ENCODE measurements at places on chromosomes 2 and 18. TPM values are rescaled to one million over a fixed set of nuclear protein-coding genes. Genes with fewer than 3 reads are reported as not detected.

The PDCD1 gene
- total RNA-seq: 0.15 TPM

The TRIM54 gene
- 0.17 TPM for total RNA-seq

The DCAF17 gene
- 25.0 TPM for total RNA-seq

The RESP18 gene
- total RNA-seq: not detected

The POTEI gene
- total RNA-seq: not detected

The EN1 gene
- not detected for total RNA-seq

The AFG3L2 gene
- total RNA-seq: 44.8 TPM

The CTAGE1 gene
- total RNA-seq: not detected

The RFTN2 gene
- under 0.01 TPM for total RNA-seq

The KCNG2 gene
- total RNA-seq: not detected

The CD8B gene
- not detected for total RNA-seq

The SATB2 gene
- total RNA-seq: 2.3 TPM

The NAT8 gene
- total RNA-seq: 0.69 TPM

The INHBB gene
- total RNA-seq: 0.52 TPM

The DSG1 gene
- total RNA-seq: not detected

DNA sequence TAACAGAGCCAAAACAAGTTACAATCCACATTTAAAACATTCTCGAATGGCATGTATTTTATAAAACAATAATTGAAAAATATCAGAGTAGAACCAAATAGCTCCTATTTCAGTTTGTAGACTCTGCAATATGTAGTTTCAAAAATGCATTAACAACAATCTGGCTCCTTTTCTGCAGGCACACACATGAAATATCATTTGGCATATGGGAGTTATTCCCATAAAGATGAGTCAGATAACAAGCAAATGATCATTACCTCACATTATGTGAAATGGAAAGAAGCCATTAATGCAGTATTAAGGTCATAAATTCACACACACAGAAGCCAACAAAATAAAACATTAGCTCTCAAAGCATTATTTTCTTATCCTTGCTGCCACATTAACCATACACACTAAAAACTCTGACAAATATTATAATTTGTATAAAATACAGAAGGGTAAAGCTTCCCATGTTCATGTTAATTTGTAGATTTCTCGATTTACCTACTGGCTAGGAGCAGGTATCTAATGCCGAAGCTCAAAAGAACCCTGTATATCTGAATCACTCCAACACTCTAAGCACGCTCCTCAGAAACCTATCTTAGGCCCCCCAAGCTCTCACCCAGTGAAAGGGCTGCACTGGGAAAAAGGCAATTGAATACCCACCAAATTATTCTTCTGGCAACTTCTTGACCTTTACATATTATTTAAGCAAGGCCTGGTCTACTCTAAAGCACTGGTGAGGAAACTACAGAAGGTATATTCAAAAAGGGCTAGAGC lies 13.8 kb downstream of the NBAS start:
- no peak for DNase-seq

DNA sequence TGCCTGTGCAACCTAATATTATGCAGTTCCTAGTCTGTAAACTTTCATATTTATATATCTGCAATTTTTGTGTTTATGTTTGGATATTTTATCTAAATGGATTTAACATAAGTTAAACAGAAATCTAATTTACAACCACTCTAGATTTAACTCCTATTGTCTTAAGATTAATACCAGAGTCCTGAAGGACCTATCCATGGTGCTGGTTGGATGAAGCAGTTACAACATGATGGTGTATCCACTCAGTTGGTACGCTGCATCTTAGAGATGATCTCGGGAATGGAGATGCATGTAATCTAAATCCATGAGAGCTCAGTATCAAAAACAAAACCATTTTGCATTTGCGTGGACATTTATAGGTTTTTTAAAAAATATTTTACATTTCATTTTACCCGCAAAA lies 745.9 kb upstream of the SLC8A1 start:
- DNase-seq: peak; percentile 41

GRCh38 chr2:219250049-219250781 lies 2.8 kb upstream of the TUBA4B start:
- DNase-seq: no peak

- DNase-seq: no peak
These were observed 55.9 kb downstream of the ARHGAP28 start for GRCh38 chr18:6785411-6785810.

DNA sequence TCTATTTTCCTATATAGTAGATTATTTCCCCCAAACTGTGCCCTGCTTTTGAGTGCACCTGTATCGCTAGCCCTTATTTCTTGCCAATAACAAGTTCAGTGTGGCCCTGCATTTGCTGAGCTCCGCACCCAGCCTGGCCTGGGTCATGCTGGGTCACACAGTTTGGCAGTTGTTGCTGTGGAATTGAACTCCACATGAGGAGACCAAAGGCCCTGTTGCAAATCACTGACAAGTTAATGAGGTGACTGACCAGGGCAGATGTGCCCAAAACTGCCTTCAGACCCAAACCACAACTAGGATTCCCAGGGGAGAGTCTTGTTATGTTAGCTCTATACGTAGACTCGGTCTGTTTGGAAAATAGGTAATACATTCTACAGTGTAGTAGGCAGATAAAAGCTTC lies 31.0 kb downstream of the COL4A4 start:
- DNase-seq: no peak

GRCh38 chr2:239152916-239153305 lies 247.9 kb downstream of the HDAC4 start:
- no peak for DNase-seq

GRCh38 chr2:137959166-137959565 lies 5.1 kb upstream of the HNMT start:
- no peak for DNase-seq

DNA sequence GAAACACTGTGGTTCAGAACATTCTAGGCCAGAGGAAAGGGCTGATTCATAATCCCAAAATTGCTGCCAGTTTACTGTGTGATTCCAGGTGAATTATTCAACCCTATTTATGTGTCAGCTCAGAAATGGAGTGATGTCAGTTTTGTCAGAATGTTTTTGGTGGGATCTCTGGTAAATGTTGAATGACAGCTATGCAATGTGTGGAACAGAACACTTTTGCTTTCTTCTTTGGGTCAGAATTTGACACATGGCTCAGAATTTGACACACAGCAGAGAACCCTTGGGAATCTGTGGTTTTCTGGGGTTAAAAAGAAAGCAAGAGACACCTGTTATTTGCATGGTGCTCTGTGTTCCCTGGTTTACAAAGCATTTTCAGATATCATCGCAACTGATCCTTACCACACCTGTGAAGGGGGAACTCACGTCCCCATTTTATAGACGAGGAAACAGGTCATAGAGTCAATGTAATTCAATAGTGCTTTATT lies 1.6 kb upstream of the MTA3 start:
- DNase-seq: peak; percentile 24

GRCh38 chr18:4101009-4101408 lies 354.1 kb downstream of the DLGAP1 start:
- DNase-seq: no peak

DNA sequence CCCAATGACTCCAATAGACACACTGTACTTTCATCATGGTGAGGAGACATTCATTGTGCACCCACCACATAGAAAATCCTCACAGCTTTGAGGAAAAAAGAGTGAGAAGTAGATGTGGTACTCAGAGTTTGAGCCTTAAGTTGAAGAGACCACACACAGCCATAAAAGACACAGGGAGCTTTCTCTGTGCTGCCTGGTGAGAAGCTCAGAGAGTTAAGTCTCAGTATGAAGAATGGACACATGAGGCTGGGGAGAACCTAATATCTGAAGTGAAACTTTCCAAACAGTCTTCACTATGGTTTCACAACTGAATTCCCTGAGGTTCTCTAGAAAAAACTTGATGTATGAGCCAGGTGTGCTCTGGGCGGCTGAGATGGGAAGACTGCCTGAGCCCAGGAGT lies 237.9 kb downstream of the NBAS start:
- DNase-seq: no peak

DNA sequence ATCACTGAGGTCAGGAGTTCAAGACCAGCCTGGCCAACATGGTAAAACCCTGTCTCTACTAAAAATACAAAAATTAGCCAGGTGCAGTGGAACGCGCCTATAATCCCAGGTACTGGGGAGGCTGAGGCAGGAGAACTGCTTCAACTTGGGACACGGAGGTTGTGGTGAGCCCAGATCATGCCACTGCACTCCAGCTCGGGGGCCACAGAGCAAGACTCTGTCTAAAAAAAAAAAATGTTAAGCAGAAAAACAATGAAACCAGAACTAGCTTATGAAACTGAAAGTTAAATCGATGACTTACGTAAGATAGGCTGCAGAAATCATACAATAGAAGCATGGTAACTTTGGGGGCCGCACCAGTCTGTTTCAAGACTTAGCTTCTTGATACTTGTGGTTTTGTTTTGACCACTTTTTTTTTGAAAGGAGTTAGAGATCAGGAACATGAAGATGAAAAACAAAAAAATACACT lies 6.2 kb upstream of the GPR155 start:
- DNase-seq: no peak

DNA sequence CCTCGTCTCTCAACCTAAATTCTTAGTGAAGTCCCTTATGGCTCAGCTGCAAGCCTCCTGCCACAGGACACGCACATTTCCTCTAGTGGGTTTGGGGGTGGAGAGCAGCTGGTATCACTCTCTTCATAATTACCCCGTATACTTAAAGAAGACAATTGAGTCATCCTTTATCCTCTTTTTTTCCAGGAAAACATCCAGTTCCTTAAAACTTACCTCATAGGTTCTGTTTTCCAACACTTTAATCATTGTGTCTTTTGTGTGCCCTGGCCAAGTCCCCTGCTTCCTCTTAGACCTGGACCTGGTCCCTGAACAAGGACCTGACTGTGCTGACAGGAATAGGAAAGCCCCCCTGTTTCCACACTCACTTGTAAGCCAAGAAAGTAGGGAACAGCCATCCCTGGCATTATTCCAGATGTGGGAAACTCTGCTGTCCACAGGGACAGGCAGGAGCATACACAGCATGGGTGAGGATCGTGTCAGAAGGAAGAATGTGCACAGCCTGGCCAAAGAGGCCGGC lies 42.3 kb upstream of the MYO1B start:
- no peak for DNase-seq

GRCh38 chr18:44852818-44853217 lies 172.1 kb downstream of the SETBP1 start:
- peak; percentile 18 for DNase-seq

GRCh38 chr2:40428439-40428838 lies 23.5 kb downstream of the SLC8A1 start:
- DNase-seq: no peak

DNA sequence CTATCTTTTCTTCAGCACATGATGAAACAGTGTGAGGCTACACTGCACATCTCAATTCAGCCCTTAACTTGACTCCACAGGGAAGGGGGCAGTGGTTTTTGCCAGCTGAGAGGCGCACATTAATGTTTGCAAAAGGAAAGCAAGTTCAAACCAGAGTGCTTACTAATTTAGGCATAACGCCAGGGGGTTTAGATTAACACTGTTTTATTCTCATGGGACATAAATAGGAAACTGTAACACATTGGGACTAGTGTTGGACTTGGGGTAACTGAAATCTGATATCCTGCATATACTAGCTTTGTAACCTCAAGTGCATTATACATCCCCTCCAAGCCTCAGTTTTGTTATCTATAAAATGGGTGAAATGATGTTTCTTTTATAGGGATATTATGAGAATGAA lies 821.2 kb upstream of the ID2 start:
- DNase-seq: peak; percentile 49

DNA sequence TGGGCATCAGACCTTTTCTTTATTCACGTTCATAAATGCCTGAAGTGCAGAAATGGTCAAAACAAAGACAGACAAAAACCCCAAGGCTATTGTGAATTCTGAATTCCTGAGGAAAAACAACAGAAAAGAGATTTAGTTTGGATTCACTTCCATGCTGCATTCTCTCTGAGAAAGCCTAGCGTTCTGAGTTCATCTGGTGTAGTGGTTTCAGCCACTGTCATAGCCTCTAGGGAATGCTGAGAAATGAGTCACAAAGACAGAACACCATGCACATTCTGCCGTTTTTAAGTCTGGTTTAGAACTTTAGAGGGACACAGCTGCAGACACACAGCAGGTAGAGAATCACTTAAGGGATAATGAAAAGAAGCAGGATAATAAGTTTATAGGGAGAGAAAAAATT lies 93.8 kb downstream of the LRP1B start:
- DNase-seq: peak; percentile 59

GRCh38 chr2:1024981-1025380 lies 74.3 kb downstream of the SNTG2 start:
- DNase-seq: no peak

- DNase-seq: no peak
These were observed 40.6 kb downstream of the KIAA2012 start for GRCh38 chr2:202113571-202114142.

DNA sequence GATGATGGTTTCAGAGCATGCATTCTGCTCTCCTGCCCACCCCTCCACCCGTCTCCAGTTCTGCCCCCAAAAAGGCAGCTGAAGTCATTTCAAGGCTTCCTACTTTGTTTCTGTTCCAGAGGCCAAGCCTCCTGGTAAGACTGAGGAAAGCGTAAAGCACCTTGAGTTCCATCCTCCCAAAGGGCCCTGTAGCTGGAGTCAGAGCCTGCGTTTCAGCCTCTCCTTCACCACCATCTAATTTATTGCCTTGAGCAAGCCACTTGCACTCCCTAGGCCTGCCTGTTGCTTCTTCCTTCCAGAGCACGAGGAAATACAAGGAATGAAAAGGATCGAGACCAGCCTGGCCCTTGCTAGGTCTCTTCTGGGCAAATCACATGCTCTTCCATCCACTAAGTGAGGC lies 244.2 kb upstream of the RAB12 start:
- DNase-seq: no peak

GRCh38 chr2:215454519-215455246 lies 18.8 kb upstream of the FN1 start:
- no peak for DNase-seq

- peak; percentile 78 for DNase-seq
These were observed 3.2 kb downstream of the UBE2E3 start for GRCh38 chr2:180983468-180984242.

DNA sequence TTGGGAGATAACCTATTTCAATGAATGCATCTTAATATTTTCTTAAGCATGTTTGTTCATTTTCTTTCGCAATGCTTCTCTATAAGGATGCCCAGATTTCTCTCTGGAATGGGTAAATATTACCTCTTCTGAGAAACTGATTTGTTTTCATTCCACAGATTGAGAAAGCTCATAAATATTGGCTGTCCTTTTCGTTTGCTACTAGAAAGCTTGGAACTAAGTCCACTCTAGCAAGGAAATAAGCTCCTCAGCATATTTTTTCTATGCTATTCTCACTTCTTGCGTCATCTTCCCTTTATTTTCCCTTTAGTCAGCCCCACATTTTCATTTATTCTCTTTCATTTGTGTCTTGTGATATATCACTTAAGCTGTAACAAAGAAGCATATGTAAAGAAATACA lies 76.3 kb downstream of the ANTXR1 start:
- DNase-seq: peak; percentile 39

DNA sequence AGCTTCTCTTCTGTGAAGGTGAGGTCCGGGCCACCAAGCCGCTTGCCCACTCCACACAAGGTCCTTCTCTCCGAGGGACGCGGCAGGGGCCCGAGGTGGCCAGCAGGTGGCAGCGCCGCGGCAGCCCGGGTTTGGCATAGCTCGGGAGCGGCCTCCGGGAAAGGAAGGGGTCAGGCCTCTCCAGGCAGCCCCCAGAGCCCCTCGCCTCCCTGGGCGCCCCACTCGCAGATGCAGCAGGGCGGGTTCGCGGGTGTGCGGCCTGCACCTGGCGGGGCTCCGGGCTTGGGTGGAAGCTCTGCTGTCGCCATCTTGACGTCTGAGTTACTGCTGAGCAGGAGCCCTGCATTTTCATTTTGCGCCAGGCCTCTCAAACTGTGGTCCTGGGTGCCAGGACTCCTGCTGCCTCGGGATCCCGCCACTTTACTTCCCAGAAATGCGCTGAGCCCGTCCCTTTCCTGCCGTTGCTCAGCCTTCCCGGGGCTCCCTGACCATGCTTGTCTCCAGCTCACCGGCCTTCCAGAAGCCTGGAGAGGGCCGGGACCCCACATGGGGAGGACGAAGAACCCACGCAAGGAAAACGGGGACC lies 18.6 kb upstream of the NCL start:
- DNase-seq: peak; percentile 18
